ENCODE measurements at places on chromosomes 6 and 20. TPM values are rescaled to one million over a fixed set of nuclear protein-coding genes. Genes with fewer than 3 reads are reported as not detected.

Gene SLCO4A1
- total RNA-seq = 2.5 TPM

Gene CDK5RAP1
- total RNA-seq = 39.8 TPM

Gene BIRC7
- not detected for total RNA-seq

Gene TGIF2
- total RNA-seq = 8.8 TPM

Gene HLA-DRB1
- total RNA-seq = 1.6 TPM
